ENCODE measurements at places on chromosomes 11 and 22. TPM values are rescaled to one million over a fixed set of nuclear protein-coding genes. Genes with fewer than 3 reads are reported as not detected.

HBB gene
- total RNA-seq = not detected

KCNE3 gene
- total RNA-seq = 0.51 TPM

OR4D11 gene
- total RNA-seq = not detected

SH3BP1 gene
- total RNA-seq = 0.89 TPM

PGR gene
- under 0.01 TPM for total RNA-seq

MS4A12 gene
- not detected for total RNA-seq

NXPE1 gene
- total RNA-seq = not detected

GRK3 gene
- total RNA-seq = 0.25 TPM

F2 gene
- total RNA-seq = not detected

KRTAP5-1 gene
- not detected for total RNA-seq

NFAM1 gene
- total RNA-seq = not detected

RAB36 gene
- 0.77 TPM for total RNA-seq

BTBD18 gene
- not detected for total RNA-seq

CCDC73 gene
- not detected for total RNA-seq

KRTAP5-7 gene
- not detected for total RNA-seq

CHRM1 gene
- not detected for total RNA-seq

OR52D1 gene
- total RNA-seq = not detected

SLC22A25 gene
- not detected for total RNA-seq

LMO1 gene
- total RNA-seq = not detected

DEUP1 gene
- not detected for total RNA-seq

APOA1 gene
- total RNA-seq = not detected

OR8B2 gene
- total RNA-seq = not detected

Data from dermis microvascular lymphatic vessel endothelial cell (primary cell).